Stimulated activated effector memory CD8-positive, alpha-beta T cell treated with anti-CD3 and anti-CD28 coated beads, Interleukin-12 subunit alpha, Interleukin-12 subunit beta, amount 100 ng/mL, for 72 hours (primary cell): ENCODE measurements at places on chromosomes 5 and 9.

- peak; percentile 60 for DNase-seq
Observed at GRCh38 chr5:54944364-54944763, 41.0 kb downstream of the ESM1 start.

DNA sequence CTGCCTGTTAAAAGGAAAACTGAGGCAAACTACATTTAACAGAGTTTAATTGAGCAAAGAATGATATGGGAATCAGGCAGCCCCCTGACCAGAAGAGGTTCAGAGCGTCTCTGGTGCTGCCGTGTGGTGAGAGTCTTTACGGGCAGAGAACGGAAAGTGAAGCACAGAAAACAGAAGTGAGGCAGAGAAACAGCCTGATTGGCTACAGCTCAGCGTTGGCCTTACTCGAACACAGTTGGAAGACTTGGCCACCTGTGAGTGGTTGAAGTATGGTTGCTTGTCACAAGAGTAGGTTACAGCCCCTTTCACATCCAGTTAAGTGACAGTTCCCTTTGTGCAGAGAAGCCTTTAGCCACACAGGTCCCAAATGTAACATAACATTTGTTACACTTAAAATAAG, 16.9 kb upstream of the FBP1 start:
- no peak for DNase-seq

GRCh38 chr5:128613128-128613527, 75.1 kb upstream of the FBN2 start:
- DNase-seq, result no peak

- peak; percentile 53 for DNase-seq
Observed at GRCh38 chr9:20551835-20552234, 70.5 kb downstream of the MLLT3 start.

DNA sequence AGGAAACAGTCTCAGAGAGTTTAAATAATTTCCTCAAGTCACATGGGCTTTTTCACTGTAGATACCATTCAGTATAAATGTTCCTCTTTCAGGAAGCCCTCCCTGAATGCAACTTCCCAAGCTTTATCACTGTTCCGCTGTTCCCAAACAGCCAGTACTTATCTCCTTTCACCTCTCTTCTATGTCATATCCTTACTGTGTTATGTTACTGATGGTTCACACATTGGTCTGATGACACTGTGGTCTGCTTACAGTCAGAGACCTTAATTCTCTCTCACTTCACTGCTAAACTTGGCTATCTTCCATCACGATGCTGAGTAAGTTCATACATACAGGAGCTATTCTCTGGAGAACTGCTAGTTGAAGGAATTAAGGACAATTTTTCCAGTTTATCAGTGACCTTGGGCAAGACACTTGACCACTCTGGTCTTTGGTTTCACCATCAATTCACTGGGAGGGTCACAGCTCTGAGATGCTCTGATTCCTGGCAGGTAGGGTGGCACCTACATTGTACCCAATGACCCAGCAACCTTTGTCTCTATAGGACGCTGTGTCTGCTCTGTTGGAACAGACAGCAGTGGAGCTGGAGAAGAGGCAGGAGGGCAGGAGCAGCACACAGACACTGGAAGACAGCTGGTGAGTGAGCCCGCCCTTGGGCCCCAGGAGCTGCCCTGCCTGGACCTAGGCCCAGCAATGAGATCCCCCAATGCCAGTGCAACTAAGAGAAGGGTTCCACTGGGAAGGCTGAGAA, 42.1 kb upstream of the RARS1 start:
- DNase-seq, result no peak

DNA sequence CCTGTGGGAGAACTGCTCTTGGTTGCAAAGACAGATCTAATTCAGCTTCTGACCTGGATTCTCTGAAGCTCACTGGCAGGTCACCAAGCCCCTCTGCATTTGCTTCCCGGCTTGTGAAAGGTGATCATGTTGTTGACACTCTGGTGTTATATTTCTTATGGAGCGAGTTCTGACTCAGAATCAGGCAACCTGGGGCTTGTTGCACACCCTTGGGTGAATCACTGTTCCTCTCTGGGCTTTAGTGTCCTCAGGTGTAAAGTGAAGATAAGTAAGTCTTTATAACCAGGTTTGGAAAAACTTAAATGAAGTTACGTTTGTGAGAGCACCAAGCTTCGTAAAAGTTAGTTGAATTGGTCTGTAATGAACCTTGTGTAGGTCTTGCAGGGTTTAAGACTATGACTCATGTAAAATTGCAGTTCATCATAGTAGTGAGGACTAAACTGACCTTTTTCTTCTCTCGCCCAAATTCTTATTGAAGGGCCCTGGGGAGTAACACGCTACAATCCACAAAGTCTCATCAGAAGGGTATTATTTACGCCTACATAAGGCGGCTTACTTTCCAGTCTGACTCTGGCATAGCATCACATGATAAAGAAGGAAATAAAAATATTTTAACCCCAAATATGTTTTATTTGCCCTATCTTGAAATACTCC, 218.6 kb downstream of the TMEM38B start:
- DNase-seq, result no peak

DNA sequence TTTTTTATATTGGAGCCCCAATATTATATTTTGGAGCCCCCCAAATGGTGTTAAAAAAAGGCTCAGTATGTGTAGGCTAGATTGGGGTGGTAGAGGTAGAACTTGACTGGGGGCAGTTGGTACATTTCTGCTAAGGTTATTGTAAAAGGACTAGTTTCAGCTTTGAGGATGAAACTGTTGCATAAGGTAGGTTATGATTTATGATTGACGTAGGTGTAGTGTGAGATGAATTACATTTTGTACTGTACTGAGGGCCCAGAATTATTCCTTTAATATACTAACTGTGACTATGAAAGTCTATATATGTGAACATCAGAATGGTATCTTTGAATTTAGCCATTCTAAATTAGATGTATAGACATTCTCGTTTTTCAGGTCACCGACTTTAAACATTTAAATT, 3.6 kb downstream of the RIC1 start:
- DNase-seq, result no peak

DNA sequence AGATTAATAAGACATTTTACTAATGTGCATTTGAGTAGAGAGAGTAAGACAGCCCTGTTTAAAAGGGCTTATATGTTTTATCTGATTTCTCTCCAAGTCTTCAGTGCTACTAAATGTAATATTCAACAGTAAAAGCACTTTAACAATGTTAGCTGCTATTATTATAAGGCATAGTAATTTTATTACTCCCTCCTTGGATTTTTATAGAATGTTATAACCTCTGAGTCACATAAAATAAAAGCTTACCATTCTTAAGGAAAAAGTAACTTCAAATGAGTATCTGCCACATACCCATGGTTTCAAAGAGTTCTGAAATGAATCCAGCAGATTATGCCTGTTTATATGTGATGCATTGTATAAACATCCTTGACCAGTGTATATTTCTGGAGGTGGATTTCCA, 19.0 kb downstream of the SPDL1 start:
- DNase-seq, result no peak

DNA sequence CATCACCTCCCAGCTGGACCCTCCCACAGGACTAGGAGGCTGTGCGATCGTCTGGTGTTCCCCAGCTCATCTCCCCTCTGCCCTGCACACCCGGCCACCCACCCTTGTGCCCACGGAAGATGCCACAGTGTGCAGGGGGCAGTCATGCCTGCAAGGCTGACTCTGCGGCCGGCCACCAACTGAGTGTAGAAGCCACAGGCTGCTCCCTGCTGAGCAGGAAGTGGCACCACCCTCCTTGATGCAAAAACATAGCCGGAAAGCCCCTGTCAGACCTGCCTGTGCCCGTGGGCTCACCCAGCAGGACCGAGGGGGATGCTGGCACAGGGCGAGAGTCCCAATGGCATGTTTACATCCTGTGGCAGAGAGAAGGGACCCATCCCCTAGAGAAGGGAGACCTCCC, 40.3 kb upstream of the SLC12A7 start:
- DNase-seq, result no peak

DNA sequence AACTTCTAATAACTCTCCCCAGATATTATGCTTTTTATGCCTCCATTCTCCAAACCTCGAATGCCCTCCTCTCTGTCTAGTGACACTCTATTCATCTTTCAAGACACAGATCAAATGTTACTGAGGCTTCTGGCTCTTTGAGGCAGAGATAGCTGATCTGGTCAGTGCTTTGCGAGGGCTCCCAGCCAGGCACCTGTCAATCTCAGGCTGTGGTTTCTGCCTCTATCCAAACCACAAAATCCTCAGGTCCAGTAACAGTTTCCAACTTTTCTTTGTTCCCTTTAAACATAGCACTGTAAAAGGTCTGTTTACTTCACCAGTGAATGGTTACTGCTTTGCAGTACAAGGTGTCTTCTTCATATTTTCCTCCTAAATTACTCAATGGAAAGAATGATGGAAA, 11.5 kb upstream of the STK32A start:
- DNase-seq, result no peak

GRCh38 chr9:129547869-129548570, 72.9 kb downstream of the C9orf50 start:
- DNase-seq, result no peak

GRCh38 chr9:23621924-23622323, 204.1 kb downstream of the ELAVL2 start:
- no peak for DNase-seq

- no peak for DNase-seq
Observed at GRCh38 chr9:100229561-100229960, 123.2 kb downstream of the TEX10 start.

DNA sequence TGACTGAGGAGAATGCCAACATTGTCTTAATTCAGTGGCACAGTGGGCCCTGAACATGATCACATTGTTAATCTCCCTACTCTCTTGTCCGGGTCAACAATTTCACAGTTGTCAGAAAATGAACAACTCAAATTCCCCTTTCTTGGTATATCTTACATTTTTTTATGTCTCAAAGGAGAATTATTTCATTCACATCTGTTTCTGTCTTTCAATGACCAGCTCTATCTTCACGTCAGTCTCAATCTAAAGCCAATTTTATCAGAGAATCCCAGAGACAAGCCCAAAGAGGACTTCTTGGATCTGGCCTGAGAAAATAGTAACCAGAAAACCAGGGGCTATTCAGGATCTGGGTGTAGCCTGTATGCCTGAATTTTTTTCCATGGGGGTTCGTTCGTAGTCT, 477.5 kb downstream of the PDE4D start:
- DNase-seq, result no peak

DNA sequence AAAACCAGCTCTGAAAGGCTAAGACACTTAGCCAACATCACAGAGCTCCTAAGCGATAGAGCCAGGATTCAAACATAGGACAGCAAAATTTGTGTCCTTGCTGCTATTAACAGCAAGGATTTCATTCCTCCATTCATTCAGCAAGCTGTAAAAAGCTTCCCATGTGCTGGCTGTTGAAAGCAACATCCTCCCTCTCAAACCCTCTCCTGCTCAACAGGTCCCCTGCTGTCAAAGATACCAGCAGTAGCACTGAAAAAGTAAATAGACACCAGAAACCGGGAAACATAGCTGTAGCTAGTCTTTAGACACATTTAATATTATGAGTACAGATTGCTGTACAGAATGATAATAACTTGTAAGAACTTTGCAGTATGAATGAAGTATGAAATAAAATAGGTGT, 52.6 kb upstream of the ADAMTSL1 start:
- DNase-seq, result no peak

DNA sequence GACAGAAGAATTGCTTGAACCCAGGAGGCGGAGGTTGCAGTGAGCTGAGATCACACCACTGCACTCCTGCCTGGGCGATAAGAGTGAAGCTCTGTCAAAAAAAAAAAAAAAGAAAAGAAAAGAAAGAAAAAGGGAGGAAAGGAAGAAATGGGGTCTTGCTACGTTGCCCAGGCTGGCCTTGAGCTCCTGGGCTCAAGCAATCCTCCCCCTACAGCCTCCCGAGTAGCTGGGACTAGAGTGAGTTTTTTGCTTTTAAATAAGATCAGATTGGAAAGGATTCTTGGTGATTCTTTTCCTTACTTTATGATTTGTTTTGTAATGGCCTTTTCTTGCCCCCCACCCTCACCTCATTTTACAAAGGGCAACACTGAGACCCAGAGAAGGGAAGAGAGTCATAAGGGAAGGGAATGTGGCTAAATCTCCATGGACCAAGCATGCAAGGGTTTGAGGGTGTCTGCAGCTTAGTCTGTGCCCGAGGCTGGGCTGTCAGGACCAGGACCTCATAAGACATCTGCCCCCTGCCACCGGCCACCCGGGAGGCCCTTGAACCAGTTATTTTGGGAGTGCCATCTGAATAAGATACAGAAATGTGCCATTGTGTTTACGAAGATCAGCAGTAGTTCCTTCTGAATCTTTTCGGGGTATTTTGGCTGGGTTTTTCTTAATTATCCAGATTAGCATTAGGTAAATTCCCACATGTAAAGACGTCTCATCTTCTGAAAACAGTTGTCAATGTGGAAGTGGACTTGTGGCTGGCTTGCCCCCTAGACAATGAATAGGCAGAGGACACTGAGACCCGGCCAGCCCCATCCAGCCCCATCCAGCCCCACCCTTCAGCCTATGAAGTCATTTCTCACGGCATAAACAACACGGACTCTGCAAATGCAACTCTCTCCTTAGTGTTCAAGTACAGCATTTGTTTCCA, 44.5 kb upstream of the GRHPR start:
- DNase-seq, result no peak

DNA sequence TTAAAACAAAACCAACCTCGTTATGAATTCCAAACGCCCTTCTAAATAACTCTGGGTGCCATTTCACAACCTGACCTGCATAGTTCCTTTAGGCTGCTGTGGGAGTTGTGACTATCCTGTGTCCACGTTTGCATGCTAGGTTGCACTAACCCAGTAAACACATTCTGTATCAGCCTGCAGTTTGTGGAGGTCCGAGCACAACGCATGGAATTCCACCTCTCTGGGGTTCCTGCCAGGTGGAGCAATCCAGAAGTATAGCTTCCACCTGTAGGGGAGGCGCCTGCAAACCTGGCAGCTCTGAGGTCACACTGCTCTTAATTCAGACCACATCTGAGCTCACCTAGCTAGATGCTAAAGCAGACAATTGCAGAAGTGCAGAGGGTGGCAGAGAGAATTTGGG, 57.2 kb downstream of the MARCHF3 start:
- no peak for DNase-seq

- no peak for DNase-seq
Observed at GRCh38 chr5:123351820-123352219, 71.4 kb downstream of the CEP120 start.

GRCh38 chr9:116251366-116251765, 97.8 kb downstream of the PAPPA start:
- DNase-seq, result no peak

GRCh38 chr9:7507566-7508270, 291.9 kb downstream of the DMAC1 start:
- DNase-seq, result no peak

- peak; percentile 91 for DNase-seq
Observed at GRCh38 chr9:36148311-36149051, 11.9 kb downstream of the GLIPR2 start.

GRCh38 chr5:56450766-56451165, 217.6 kb upstream of the ANKRD55 start:
- no peak for DNase-seq

GRCh38 chr9:121721058-121721350, 69.6 kb downstream of the DAB2IP start:
- no peak for DNase-seq

GRCh38 chr5:77155179-77155785, 55.2 kb upstream of the PDE8B start:
- DNase-seq, result no peak

- no peak for DNase-seq
Observed at GRCh38 chr5:88930335-88930734, 47.4 kb upstream of the MEF2C start.

- no peak for DNase-seq
Observed at GRCh38 chr9:70601000-70601951, 186.8 kb upstream of the KLF9 start.
